ENCODE measurements at places on chromosomes 7 and 10.

GRCh38 chr7:111012799-111013675 is 77.9 kb upstream of the LRRN3 start:
- peak; percentile 39 for DNase-seq

- DNase-seq, result no peak
Measured at GRCh38 chr7:149692557-149692982, 80.8 kb downstream of the ZNF467 start.

GRCh38 chr7:2205036-2205780 is 27.5 kb downstream of the MAD1L1 start:
- no peak for DNase-seq

DNA sequence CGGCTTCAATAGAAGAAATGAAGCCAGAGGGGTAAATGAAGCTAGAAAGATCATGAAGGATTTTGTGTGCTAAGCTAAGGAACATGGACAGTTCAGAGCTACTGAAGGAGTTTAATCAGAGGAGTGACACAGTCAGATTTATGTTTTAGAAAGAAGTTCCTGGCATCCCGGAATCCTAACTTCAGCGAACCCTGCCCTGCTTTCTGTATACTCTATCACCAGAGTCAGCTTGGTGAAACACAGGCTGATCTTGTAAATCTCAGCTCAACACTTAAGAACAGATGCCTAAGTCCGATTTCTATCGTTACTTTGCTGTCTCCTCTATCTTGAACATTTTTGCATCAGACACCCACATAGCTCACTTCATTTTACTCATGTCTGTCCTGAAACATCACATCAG is 9.1 kb downstream of the AHR start:
- no peak for DNase-seq

DNA sequence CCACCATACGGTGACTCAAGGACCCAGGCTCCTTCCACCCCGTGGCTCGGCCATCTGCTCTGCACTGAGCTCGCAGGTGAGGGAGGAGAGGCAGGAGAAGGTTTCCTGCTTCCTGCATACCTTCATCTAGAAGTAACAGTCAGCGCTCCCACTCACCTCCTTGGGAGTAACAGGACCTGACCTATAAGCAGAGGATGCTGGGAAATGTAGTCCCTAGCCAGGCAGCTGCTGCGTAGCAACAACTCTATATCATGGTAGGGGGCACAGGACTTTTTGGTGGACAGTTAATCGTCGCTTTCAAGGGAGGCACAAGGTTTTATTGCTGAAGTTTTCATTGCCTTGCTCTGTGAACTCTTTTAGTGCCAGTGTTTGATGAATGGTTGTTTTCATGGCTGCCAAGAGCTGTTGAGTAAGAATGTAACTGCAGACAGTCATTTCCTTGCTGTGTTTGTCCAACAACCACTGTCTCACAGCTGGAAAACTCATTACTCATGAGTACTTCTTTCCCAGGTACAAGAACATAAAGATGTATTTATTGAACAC is 10.2 kb upstream of the ZFYVE27 start:
- no peak for DNase-seq

DNA sequence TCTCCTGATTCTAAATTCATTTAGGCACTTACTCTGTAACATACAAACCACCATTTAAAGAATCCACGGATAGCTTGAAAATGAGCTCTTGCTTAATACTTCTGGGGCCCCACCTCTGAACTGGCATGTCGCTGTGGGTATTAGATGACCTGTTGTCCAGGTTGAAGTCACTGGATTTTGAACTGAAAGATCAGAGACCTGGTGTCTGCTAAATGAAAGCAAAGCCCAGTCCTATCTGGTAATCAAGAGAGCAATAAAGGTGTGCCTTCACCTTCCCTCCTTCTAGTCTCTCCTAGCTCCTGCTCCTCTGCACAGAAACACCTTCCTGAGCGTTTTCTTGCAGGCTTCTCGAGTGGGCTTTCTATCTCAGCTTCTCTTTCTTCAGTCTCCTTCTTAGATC is 4.4 kb downstream of the ENO4 start:
- no peak for DNase-seq

- no peak for DNase-seq
Measured at GRCh38 chr10:28872587-28873165, 195.4 kb downstream of the BAMBI start.

- no peak for DNase-seq
Measured at GRCh38 chr7:151993977-151994676, 31.3 kb upstream of the GALNT11 start.

GRCh38 chr10:6567884-6568283 is 12.2 kb downstream of the PRKCQ start:
- no peak for DNase-seq

GRCh38 chr7:55917771-55918170 is 30.5 kb downstream of the ZNF713 start:
- DNase-seq, result no peak

Measured in CD4-positive, alpha-beta T cell treated with Interleukin-12 subunit alpha and Interleukin-12 subunit beta, for 1 hour (primary cell).